H7 (cell line): ENCODE measurements at places on chromosomes 2 and 18. TPM values are rescaled to one million over a fixed set of nuclear protein-coding genes. Genes with fewer than 3 reads are reported as not detected.

AQP4 gene
- 0.69 and 1.00 TPM in 2 replicates for total RNA-seq

DNA sequence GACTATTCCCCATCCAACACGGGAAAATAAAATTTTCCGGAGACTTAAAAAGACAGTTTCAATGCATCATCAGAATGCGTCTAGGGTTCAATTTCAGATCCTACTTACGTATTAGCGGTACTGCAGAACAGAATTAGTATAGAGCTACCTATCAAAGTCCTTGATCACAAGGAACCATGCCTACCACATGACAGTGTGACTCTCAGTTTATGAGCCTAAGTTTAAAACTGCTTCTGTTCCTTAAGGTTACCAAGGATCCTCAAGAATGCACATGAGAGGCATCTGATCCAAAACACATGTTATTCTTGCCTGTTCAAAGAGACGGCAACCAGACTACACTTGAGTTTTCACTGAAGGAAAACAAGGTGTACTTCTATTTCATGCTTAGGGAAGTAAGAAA, 369.7 kb downstream of the EPHA4 start:
- DNase-seq = no peak

PLA2R1 gene
- 0.48 and 0.89 TPM in 2 replicates for total RNA-seq

- DNase-seq = no peak
Measured at GRCh38 chr2:210410542-210410941, 66.0 kb downstream of the LANCL1 start.

- DNase-seq = peak; percentile 40
Measured at GRCh38 chr2:237156031-237156856, 70.6 kb downstream of the COPS8 start.

CNDP1 gene
- not detected in 2 replicates for total RNA-seq

UGT1A8 gene
- 0.22 TPM in 1 of 2 replicates, not detected in the other for total RNA-seq

DNA sequence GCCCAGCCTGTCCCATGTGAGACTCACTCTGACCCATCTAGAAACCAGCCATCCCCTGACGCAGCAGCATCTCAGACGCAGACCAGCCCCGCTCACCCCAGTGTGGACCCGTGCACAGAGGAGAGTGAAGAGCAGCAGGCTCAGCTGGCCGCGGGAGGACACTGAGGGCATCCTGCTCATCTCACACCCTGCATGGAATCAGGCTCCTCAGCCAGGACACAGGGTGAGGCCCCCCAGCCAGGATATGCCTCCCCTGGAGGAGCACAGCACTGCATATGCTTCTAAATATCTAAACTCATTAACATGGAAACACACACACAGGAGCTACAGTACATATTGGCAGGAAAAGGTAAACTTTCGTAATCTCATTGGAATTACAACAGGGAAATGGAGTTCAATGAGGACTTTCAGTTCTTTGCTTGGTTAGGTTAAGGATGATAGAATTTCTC, 34.4 kb downstream of the NEMP2 start:
- DNase-seq = no peak

AGPS gene
- 27.3 and 28.4 TPM in 2 replicates for total RNA-seq

GRCh38 chr18:24499814-24500213, 39.4 kb downstream of the HRH4 start:
- no peak for DNase-seq

GRCh38 chr18:79828258-79828657, 30.5 kb downstream of the KCNG2 start:
- no peak for DNase-seq

DNA sequence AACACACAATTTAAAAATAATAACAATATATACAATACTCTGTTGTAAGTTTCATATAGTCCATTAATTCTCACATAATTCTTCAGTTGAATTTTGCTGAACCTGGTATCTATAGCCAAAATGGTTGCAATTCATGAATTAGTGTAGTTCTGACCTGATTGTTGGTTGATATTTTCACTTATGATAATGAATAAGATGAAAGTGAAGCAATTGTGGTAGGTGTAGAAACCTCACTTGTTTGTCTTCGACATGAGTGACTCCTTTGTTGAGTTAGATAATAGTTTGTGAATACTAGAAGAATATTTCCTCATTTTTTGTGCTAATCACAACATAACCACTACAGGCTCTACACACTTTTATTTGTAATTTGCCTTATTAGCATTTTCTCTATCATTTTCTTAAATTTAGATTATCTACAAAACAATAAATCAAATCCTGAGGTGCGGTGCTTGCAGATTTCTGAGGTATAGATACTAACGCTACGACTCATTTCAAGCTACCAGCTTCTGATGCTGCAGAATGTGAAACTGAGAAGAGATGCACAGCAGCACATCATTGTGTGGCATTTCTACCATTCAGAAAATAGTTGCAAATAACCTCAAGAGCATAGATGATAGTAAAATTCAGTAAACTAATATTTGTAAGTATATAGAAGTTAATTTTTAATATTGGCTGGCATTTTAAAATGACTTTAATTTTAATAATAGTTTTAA, 117.9 kb downstream of the KCNH7 start:
- no peak for DNase-seq

DNA sequence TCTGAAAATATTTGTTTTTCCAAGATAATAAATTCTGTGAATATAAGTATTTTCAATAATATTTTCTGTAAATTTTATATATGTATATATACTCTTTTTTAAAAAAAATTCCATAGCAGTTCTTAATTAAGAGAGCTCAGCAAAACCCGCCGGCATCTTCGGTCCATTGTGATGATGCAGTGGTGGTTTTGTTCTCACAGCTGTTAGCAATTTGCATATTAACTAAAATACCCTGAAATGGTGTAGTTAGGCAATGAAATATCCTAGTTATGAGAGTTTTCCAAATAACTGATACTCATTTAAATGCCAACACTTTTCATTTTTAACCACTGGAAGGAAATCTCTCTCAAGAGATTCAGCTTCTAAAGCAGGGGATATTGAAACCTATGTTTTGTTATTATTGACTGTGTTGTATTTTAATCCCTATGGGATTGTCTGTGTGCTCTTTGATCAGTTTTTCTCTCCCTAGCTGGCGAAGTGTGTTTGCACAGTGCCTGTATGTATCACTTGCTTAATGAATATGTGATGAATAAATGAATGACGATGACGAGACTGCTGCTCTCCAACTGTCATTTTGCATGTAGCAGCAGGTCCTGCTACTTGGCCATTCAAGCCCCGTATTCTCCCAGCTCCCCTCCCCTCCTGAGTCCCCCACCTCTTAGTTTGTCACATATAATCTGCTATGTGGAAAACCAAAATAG, 42.4 kb downstream of the PSMG2 start:
- DNase-seq = no peak

GRCh38 chr18:52216666-52217065, 123.3 kb upstream of the DCC start:
- no peak for DNase-seq

DNA sequence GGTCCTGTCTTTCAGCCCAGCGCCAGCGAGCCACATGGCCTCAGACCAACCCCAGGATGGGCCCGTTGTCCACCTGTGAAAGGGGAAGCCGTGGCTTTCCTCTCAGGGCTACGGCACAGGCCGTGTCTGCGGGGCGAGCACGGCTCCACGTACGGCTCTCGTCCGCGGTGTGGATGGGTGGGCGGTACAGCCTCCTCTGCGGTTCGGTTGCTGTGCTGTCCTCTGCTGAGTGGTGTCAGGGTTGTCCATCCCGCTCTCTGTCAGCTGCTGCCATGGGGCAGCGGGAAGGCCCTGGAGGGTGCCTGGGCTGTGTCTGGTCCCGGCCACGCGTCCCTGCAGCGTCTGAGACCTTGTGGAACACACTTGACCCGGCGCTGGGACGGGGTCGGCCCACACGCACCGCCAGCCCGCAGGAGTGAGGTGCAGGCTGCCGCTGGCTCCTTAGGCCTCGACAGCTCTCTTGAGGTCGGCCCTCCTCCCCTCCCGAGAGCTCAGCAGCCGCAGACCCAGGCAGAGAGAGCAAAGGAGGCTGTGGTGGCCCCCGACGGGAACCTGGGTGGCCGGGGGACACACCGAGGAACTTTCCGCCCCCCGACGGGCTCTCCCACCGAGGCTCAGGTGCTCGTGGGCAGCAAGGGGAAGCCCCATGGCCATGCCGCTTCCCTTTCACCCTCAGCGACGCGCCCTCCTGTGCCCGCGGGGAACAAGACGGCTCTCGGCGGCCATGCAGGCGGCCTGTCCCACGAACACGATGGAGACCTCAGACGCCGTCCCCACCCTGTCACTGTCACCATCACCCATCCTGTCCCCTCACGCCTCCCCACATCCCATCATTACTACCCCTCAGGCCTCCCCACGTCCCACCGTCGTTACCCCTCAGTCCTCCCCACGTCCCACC, 128.7 kb downstream of the NFATC1 start:
- DNase-seq = peak; percentile 66

CYP26B1 gene
- 1.1 and 1.3 TPM in 2 replicates for total RNA-seq

- DNase-seq = no peak
Measured at GRCh38 chr2:153819074-153819473, 52.6 kb upstream of the GALNT13 start.

GRCh38 chr2:42754021-42754775, 9.7 kb downstream of the OXER1 start:
- DNase-seq = peak; percentile 26

GRCh38 chr2:68458981-68459380, 8.1 kb downstream of the FBXO48 start:
- no peak for DNase-seq

- no peak for DNase-seq
Measured at GRCh38 chr2:47535996-47536395, 133.0 kb downstream of the MSH2 start.

TCF23 gene
- not detected in 2 replicates for total RNA-seq

LHCGR gene
- total RNA-seq = 0.22 TPM in 1 of 2 replicates, not detected in the other

GRCh38 chr2:32805104-32806095, 141.4 kb upstream of the LTBP1 start:
- no peak for DNase-seq

DNA sequence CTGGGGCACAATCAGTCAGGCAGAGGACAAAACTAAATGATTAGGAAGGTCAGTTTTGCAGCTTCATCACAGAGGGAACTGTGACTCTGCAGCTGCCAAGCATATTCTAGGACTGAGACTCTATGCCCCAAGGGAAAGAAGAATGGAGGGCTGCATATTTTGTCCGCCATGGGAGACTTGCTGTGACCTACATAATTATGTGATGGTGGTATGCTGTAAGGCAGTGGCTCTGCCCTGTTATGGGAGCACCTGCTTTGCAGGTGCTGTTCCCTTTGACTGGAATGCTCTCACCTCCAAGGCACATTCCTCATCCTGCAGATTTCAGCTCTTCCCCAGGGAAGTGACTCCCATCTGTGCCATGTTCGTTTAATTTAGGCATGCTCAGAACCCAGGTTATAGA, 261.9 kb upstream of the EPHA4 start:
- DNase-seq = no peak

DNA sequence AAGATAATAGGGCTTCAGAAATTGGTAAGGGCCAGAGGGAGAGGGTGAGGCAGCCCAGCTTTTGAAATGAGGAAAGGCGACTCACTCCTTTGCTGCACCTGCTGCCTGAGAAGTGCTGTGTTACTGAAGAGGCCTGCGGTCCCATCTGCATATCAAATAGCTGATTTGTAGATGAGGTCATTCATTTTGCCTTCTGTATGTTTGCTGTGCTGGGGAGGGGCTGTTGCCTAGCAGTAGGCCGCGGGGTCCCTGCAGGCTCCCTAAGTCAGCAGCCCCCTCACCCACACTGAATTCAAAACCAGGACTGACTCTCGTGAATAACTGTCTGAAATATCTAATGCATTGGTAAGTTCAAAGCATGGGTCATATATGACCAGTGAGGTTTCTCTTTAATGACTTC, 377.2 kb downstream of the SOX11 start:
- DNase-seq = peak; percentile 44

GRCh38 chr2:162928356-162928755, 89.8 kb upstream of the KCNH7 start:
- no peak for DNase-seq

- no peak for DNase-seq
Measured at GRCh38 chr18:6593142-6593885, 136.2 kb upstream of the ARHGAP28 start.

- no peak for DNase-seq
Measured at GRCh38 chr2:225472161-225472560, 72.7 kb downstream of the NYAP2 start.

DNA sequence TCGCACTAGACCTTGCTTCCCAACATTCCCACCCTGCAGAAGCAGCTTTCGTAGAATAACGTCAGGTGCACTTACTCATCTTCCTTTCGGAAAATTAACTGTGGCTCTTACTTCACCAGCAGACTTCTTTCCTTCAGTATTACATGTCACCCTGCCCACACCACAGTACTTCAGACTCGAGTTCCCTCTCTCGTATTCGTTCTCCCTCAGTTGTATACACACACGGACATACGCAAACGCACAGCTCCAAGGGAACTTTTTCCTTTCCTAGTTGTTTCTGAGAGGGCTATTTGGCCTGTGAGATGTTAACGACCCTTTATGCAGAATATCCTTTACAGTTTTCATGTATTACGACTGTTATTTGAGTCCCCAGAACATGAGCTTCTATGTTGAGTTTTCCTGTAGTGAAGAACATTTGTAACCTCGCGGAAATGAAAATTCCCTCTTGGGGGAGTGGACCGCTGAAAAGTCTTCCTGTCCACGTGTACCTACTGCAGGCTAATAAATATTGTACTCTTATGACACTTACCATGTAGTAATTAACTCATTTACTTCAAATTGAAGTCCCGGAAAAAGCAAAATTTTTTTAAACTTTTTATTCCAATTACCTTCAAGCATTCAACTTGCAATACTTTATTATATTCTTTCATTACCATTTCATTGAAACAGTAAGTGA, 908 bp downstream of the ERLEC1 start:
- no peak for DNase-seq

DNA sequence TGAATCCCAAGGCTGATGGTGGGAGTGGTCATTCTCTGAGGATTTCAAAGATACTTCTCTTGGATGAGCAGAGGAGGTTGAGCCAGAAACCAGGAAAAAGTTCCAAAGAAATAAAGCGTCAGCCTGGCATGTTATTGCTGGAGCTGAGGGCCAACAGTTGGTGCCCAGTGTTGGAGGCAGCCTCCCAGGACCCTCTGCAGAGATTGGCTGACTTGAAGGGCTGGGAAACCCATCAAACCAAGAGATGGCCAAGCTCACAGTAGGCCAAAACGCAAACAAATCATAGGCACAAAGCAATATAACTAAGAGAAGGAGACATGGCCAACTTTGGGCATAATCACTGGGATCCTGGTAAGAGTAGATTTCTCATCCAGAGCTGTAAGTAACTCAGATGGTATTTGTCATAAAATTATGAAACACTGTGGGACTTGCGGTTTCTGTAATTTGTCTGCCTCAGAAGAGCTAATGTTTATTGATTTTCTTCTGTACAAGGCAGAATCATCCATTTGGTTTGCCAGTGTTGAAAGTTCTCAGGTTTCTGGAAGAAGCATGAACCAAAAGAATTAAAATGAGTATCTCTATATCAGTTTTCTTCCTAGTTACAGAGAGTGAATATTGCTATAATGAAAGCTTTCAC, 108.3 kb downstream of the ATL2 start:
- DNase-seq = no peak
